ENCODE measurements at places on chromosomes 5 and 9.

- DNase-seq = no peak
These were observed 16.7 kb downstream of the TRAF1 start for GRCh38 chr9:120909904-120910303.

GRCh38 chr5:90709323-90710155, 150.9 kb downstream of the ADGRV1 start:
- DNase-seq = peak; percentile 2

- DNase-seq = no peak
These were observed 41.0 kb downstream of the SLC6A7 start for GRCh38 chr5:150230842-150231241.

GRCh38 chr9:122991370-122991830, 42.1 kb upstream of the GPR21 start:
- DNase-seq = peak; percentile 11

GRCh38 chr5:165263536-165263935, 1758.1 kb downstream of the MAT2B start:
- DNase-seq = no peak

GRCh38 chr9:76373173-76373783, 20.9 kb downstream of the RFK start:
- DNase-seq = no peak

GRCh38 chr5:148972974-148973374, 89.9 kb downstream of the SH3TC2 start:
- no peak for DNase-seq

DNA sequence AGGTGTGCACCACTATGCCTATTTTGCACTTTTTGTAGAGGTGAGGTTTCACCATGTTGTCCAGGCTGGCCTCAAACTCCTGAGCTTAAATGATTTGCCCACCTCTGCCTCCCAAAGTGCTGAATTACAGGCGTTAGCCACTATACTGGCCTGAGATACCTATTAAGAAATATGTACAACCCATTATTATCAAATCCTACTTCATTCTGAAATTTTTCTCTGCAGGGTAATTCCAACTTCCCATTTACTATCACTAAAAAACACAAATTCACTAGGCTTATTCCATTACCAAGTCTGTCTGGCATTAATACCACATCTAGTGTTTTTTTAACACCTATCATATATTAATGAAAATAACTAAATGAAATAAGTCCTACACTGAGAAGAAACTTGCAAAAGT, 18.2 kb downstream of the PPP2CA start:
- no peak for DNase-seq

DNA sequence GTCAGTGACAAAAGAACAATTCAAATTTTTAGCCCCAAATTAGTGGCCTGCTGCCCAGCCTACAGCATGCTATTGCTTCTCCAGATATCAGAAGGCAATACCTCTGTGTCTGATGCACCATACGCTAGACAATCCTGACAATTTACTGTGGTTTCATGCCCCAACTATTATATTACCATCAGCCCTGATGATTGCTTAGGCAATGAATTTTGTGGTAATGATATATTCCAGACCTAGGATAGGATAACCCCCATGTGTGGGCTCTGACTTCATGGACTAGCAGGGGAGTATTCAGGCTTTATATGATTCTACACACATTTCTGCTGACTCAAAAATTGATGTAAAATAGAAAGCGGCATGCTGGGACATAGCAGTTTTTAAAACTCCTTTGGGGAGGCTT, 168.7 kb upstream of the FST start:
- no peak for DNase-seq

DNA sequence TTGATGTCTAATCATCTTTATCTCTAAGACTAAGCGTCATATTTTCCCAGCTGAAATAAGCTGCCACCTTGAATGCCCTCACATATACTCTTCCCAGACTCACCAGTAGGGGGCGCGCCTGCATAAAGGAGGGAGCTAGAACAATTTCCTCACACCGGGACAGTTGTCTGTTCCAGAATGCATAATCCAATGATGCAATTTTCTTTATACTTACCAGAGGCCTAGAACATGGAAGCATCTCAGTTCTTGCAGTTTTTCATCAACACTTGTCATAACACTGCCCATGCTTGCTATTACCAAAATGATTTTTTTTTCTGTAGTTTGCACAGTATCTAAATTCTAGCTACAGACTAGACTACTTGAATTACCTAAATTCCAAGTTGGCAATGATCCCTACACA, 203.9 kb downstream of the FRMD3 start:
- peak; percentile 88 for DNase-seq

- DNase-seq = no peak
These were observed 88.1 kb downstream of the ITGA1 start for GRCh38 chr5:52875827-52876226.

DNA sequence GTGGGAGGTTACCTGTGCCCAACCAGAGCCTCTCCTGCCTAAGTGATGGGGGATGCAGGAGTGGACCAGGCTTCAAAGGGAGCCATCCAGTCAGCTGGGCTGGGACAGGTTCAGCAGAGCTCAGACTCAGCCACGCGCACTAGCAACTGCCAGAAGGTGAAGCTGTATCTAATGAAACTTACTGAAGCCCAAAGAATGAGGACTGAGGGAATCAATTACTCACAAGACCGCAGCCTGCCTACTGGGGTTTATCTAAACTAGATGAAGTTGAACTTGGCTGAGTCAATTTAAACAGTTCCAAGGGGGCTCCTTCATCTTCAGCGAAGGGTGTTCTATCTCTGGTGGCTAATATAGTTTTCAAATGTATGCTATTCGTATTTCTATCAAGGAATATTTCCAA, 11.4 kb downstream of the HAND1 start:
- DNase-seq = no peak

DNA sequence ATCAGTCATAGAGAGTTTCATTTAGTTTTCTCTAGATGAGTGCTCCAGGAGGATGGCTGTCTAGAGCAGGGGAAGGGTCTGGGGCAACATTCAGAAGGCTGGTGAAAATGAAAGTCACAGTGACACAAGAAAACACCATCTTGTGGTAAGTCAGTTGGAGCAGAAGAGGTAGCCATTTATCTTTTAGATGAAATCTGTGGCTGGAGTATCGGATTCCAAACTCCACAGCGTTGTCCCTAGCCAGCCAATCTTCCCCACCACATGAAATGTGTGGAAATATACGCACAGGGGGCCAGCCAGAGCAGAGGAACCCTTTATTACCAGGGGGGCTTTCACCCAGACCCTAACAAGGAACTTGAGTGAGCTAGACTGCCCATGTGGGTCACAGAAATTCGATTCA, 15.9 kb upstream of the TNFAIP8 start:
- no peak for DNase-seq

GRCh38 chr9:107489687-107490605, at the start of gene KLF4:
Gene KLF4 (minus strand): TSS chr9:107489769. CDS start chr9:107489172, 597 bp downstream.
- DNase-seq = peak; percentile 81
